ENCODE measurements at places on chromosomes 12 and 14.

GRCh38 chr14:95776798-95777534, 63.0 kb upstream of the TCL1A start:
- no peak for DNase-seq

- no peak for DNase-seq
Observed at GRCh38 chr14:102057480-102058114, 29.2 kb downstream of the HSP90AA1 start.

- DNase-seq, result peak; percentile 87
Observed at GRCh38 chr12:92602476-92602875, 100.3 kb upstream of the PLEKHG7 start.

- DNase-seq, result no peak
Observed at GRCh38 chr12:3432176-3432742, 58.7 kb upstream of the PRMT8 start.

- no peak for DNase-seq
Observed at GRCh38 chr12:116427200-116427930, 131.8 kb upstream of the MAP1LC3B2 start.

- DNase-seq, result peak; percentile 8
Observed at GRCh38 chr12:121577443-121578180, 3.2 kb downstream of the KDM2B start.

DNA sequence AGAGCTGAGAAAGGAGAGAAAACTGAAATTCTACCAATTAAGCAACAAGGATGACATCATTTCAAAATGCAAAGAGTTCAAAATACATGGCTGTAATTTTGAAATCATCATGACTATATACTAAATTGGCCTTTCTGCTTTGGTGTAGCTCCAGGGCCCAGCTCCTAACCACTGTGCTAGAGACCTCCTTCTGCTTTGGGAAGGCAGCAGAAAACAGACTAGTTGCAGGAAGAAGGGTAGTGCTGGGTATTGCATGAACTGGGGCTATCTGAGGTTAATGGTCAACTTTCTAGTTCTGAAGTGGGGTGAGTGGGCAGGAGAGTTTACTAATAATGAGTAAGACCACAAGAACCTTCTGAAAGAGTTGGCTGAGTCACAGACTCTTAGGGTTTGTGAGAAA, 66.2 kb downstream of the PTGER2 start:
- DNase-seq, result no peak

DNA sequence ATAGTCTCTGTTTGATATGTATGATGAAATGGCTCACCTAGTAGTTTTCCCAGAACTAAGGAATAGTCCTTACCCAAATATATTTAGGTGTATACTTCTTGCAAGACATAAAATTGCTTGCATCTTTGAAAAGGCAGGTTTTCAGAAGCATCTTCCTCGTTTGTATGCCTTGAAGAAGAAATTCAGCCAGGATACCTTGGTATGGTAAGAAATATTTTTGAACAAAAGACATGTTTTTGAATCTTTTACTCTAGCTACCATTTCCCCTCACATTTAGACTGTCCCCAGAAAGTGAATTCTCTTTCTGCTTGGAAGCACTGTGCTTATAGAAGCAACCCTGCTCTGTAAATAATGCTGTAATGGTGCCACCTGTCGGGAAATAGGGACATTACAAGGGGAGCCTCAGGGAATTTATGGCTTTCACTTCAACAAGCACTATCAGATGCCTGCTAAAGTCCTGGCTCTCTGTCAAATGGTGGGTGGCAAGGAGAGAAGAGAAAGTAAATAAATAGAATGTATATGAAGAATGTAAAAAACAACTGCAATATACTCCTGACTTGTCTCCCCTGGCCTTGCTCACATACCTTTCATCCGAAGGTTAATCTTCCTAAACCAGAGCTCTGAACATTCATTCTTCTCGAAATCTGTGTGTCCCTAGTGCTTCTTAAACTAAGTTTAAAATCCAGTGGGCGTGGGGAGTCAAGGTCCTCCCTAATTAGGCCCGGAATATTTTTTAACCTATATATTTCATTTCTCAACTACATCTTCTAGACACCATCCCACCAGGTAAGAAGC, 6.1 kb downstream of the CCDC184 start:
- DNase-seq, result peak; percentile 69

- DNase-seq, result no peak
Observed at GRCh38 chr12:92502417-92503028, 200.3 kb upstream of the PLEKHG7 start.

DNA sequence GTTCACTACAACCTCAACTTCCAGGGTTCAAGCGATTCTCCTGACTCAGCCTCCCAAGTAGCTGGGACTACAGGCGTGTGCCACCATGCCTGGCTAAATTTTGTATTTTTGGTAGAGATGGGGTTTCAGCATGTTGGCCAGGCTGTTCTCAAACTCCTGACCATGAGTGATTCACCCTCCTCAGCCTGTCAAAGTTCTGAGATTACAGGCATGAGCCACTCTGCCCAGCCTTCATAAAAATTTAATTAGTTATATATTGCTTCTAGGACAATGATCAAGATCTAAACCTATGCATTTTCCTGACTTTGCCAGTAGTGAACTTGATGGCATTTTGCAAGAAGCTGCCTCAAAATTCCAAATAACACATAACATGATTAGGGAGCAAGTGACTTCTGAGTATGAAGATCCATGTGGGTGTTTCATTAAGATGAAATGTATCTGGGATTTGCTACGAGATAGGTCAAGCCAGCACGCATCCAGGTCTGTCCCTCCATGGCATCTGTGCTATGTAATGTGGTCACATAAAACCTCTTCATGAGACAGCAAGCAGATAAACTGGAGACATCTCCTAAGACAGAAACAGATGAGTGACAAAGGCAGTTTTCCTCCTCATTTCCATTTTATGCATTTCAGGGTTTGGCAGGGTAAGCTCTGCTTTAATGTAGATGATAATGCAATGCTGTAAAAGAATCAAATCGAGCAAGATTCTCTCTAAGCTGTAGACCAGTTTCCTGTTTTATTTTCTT, 319.4 kb upstream of the ATP2B1 start:
- DNase-seq, result no peak
